ENCODE measurements at places on chromosomes 11 and 22. TPM values are rescaled to one million over a fixed set of nuclear protein-coding genes. Genes with fewer than 3 reads are reported as not detected.
A peak's percentile ranks its signal among the peaks of the same experiment; 100 is the strongest.

GRCh38 chr22:39239561-39240423 is 5.0 kb downstream of the PDGFB start:
- H3K4me1 ChIP-seq, result peaks cover 66% of the 10 kb centered on the region
- peaks cover 64% of the 10 kb centered on the region for H3K27me3 ChIP-seq
- H3K36me3 ChIP-seq, result peaks cover 13% of the 10 kb centered on the region
- peak overlapping the region; percentile 76 for H3K27ac ChIP-seq

- no peak overlapping the region for H3K27ac ChIP-seq
- no peaks in the 10 kb centered on the region for H3K27me3 ChIP-seq
- H3K36me3 ChIP-seq, result peaks cover 15% of the 10 kb centered on the region
- no peak for DNase-seq
- no peaks in the 10 kb centered on the region for H3K4me1 ChIP-seq
- H3K4me3 ChIP-seq, result no peak overlapping the region
These were observed 181.3 kb upstream of the SEZ6L start for GRCh38 chr22:25987948-25988347.

CNGA4 gene
- not detected for total RNA-seq

OR4D5 gene
- total RNA-seq, result not detected

GRCh38 chr11:112662554-112662953 is 298.7 kb upstream of the NCAM1 start:
- DNase-seq, result no peak
- H3K36me3 ChIP-seq, result no peaks in the 10 kb centered on the region
- no peak overlapping the region for H3K4me3 ChIP-seq
- no peaks in the 10 kb centered on the region for H3K27me3 ChIP-seq
- H3K4me1 ChIP-seq, result no peaks in the 10 kb centered on the region

DNA sequence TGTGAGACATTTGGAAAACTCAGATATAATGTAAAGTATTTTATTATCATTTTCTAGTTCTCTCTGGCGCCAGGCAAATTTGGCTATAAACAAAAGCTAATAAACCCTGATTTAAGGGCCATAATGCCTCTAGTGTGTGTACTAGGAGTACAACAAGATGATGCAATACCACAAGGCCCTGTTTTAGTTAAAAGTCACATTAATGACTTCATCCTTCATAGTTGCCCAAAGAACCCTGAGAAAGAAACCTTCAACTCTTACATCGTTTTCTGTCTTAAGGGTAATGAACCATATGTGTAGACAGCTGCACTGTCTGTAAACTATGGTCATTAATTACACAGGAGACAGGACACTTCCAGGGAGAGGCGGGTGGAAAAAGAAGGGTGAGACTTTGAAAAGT is 538.4 kb downstream of the FAM181B start:
- H3K27ac ChIP-seq, result no peak overlapping the region
- no peak for DNase-seq
- no peaks in the 10 kb centered on the region for H3K36me3 ChIP-seq
- H3K4me3 ChIP-seq, result no peak overlapping the region
- no peaks in the 10 kb centered on the region for H3K27me3 ChIP-seq

Measured in esophagus muscularis mucosa (tissue), 4 donors.